ENCODE measurements at places on chromosomes 7 and 10.

GRCh38 chr7:151053096-151053495 is 4.6 kb downstream of the CDK5 start:
- no peak for DNase-seq

- no peak for DNase-seq
These were observed 239.0 kb downstream of the DNAJB9 start for GRCh38 chr7:108808549-108809266.

GRCh38 chr7:45978731-45979211 is 57.7 kb upstream of the IGFBP3 start:
- peak; percentile 36 for DNase-seq

DNA sequence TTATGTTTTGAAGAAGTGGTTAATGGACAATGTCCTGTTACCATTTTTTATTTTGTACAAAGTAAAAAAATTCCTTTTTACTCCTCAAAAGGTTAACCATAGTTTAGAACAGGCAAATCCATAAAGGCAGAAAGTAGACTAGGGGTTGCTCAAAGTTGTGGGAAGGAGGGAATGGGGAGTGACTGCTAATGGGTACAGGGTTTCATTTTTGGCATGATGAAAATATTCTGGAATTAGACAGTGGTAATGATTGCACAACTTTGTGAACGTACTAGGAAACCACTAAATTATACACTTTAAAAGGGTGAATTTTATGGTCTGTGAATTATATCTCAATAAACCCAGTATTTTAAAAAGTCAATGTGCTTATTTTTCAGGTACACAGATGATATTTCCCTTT is 35.4 kb upstream of the CDK14 start:
- peak; percentile 42 for DNase-seq

DNA sequence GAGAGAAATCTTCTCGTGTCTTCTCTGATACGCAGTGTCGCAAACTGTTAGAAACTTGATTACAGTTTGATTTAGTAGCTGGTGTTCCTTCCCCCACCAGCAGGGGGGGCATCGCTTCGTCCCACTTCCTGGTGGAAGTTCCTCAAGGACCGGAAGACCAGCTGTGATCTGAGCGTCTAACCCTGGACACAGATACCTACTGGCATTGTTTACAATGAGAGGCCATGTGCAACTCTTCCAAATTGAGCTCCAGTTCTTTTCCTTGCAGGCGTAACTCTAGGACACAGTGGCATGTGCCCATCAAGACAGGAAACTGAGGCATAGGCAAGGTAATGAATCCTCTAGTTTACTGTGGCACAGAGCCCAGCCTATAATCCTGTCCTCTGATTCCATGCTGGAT is 219.0 kb downstream of the CCDC3 start:
- DNase-seq, result peak; percentile 37

- no peak for DNase-seq
These were observed 23.8 kb downstream of the CHST15 start for GRCh38 chr10:124069341-124070264.

GRCh38 chr10:58305821-58306220 is 29.0 kb upstream of the UBE2D1 start:
- DNase-seq, result no peak

- no peak for DNase-seq
These were observed 47.2 kb upstream of the ZRANB1 start for GRCh38 chr10:124894569-124895215.

DNA sequence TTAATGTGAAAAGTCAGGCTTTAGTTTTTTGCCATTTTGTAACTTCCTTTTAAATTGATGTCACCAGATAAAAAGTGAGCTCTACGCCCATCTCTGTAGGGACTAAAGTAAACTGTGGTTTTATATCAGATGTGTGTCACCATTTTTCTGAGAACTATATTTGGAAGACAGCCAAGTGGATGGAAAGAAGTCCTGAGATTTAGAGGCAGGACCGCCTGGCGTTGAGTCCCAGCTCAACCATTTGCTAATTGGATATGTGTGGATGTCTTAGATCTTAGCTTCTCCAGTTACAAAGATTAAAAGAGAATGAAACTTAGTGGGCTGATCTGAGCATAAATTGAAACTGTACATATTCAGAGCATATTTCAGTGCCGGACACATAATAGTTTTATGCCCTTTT is 691.6 kb upstream of the CELF2 start:
- DNase-seq, result peak; percentile 42

- peak; percentile 86 for DNase-seq
These were observed 4.1 kb downstream of the ARMC3 start for GRCh38 chr10:22931948-22932347.

DNA sequence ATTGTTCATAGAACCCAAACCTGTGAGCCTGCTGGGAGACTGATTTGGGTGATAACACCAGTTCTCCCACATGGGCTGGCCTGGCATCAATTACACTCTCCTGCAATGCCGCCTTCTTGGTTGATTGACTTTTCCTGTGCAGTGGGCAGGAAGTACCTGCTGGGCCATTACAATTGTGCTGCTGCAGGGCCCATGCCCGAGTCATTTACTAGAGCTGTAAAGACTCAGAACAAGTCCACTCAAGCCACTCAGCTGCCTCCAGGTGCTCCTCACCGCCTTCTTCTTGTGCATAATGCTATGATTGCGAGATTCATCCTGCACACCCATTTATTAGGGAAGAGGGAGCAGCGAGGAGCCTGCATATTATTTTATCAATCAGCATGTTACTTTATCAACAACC is 264.0 kb downstream of the TCERG1L start:
- no peak for DNase-seq

- DNase-seq, result no peak
These were observed 4.5 kb upstream of the TRAPPC14 start for GRCh38 chr7:100163006-100163531.

DNA sequence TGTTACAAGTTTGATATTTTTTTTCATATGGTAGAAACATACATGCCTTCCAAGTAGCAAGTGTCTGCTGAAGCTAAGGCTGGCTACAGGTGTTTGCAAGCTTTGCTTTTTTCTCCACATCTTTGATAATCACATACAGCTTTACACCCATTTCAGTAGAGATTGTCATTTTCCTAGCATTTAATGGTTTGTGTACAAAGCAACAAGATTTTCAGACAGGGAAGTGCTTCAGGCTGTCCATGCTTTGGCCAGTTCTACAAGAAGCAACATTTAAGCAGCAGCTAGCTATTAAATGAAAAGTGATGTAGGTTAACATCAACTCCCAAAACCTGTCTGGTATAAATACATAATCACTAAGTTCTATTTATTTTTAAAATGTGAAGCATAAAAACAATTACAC is 2.3 kb downstream of the HDAC9 start:
- DNase-seq, result no peak

DNA sequence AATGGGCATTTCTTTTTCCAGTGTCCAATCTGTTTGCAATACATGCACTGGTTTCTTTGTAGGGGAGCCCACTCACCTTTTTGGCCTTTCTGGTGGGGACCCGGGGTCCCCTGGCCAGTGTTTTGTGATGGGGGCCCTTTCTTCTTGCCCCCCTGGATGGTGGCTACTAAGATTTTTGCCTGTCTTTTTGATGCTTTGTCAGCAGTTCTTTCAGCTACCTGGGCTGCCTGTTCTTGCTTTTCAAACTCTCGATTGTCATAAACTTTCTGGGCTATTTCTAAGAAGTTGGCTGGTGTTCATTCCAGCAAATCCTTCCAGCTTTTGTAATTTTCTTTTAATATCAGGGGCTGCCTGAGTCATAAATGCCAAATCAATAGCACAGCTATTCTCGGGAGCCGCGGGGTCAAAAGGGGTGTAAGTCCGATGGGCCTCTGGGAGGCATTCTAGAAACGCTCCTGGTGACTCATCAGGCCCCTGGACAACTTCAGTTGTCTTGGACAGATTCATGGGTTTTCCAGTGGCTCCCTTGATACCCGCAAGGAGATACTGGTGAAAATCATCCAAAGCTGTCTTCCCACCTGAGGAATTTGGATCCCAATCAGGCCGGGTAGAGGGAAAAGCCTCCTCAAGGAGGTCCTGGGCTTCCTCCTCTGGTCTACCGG is 79.0 kb downstream of the PRR15 start:
- DNase-seq, result peak; percentile 20

DNA sequence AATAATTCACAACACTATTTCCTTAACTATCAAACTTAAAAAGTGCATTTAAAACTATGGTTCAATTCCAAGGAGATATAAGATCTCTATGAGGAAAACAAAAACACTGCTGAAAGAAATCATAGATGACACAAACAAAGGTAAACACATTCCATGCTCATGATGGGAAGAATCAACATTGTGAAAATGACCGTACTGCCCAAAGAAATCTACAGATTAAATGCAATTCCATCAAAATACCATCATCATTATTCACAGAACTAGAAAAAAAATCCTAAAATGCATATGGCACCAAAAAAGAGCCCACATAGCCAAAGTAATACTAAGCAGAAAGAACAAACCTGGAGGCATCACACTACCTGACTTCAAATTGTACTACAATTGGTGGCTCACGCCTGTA is 159.9 kb upstream of the EEPD1 start:
- DNase-seq, result no peak

- no peak for DNase-seq
These were observed 101.3 kb downstream of the SDHAF3 start for GRCh38 chr7:97218767-97219166.

- peak; percentile 92 for DNase-seq
These were observed 39.5 kb upstream of the ANKRD1 start for GRCh38 chr10:90960355-90960814.

GRCh38 chr7:130386876-130387275 is 6.6 kb downstream of the CPA1 start:
- DNase-seq, result no peak

DNA sequence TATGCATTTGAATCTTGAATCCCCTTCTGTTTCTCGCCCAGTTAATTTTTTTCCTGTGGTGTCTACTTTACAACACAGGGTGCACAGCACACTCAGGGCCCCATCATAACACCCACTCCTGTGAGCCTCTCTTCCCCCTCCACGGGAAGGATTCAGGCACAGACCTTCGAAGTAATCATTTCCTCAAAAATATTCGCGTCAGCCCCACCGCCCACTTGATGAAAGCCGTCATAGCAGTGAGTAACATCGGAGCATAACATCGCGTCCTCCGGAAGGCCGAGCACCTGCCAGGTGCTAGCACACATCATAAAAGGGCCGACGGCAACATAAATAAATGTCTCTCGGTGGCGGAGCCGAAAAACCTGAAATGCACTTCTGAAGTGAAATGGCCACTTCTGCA is 201.7 kb upstream of the ADARB2 start:
- DNase-seq, result no peak

GRCh38 chr10:133235265-133235855 is 2.3 kb upstream of the VENTX start:
- DNase-seq, result no peak

DNA sequence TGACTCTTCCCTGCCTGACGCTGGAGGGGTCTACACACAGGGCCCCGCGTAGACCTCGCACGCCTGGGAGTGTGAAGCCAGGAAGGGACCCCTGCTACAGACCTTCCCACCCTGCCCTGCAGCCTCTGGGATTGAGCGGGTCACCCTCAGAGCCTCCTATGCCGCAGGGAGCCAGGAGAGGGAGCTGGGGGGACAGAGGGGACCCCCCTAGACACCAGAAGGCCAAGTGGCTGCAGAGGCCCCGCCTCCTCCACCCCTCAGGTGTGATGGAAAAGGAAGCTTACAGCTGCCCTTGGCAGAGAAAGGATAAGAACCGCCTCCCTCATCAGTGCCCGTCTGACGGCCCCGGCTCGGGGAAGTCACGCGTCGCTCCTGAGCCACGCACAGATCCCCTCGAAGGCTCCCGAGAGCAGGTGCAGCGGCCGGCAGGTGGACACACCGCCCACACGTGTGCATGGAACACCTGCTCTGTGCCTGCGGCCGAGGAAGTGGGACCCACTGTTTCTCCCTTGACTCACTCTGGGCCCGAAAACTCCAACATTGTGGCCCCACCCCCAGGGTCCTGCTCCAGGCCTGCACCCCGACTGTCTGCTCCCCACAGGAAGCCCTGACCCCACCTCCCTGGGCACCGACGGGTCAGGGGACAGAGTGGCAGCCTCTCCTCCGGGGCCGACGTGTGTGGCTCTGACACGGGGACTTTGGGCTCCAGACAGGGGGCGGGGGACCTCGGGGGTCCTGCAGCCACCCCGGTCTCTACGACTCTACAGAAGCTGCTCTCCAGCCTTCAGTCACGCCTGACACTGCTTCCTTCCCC is 73.3 kb downstream of the MICALL2 start:
- DNase-seq, result no peak

DNA sequence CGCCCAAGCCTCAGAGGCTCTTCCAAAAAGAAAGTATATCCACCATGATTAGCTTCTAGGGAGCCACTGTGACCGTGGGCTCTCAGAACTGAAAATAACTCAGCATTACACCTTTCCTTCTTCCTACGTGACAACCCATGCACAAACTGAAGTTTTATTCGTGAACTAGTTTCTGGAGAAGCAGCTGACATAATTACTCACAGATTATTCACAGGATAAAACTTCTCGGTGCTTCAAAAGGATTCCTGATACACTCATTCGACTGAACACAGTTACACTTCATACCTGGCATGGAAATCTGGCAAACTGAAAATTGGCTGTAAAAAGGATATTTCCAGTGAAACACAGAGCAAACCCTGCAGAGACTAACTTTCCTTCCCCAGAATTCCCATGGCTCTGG is 139.2 kb upstream of the PTER start:
- no peak for DNase-seq

DNA sequence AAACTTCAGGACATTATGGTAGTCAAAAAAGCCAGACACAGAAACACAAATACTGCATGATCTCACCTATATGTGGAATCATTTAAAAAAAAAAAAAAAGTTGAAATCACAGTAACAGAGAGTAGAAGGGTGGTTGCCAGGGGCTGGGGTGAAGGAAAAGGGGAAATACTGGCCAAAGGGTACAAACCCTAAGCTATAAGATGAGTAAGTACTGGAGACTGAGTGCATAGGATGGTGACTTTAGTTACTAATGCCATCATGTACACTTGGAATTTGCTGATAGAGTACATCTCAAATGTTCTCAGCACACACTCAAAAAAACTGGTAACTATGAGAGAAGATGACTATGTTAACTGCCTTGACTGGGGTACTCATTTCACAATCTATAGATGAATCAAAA is 39.9 kb downstream of the JCAD start:
- no peak for DNase-seq

- no peak for DNase-seq
These were observed 33.7 kb upstream of the ANKRD2 start for GRCh38 chr10:97538839-97539238.

GRCh38 chr10:77070346-77070745 is 567.3 kb downstream of the KCNMA1 start:
- no peak for DNase-seq
